SHP77 (cell line): ENCODE measurements at places on chromosomes 13 and 19.

DNA sequence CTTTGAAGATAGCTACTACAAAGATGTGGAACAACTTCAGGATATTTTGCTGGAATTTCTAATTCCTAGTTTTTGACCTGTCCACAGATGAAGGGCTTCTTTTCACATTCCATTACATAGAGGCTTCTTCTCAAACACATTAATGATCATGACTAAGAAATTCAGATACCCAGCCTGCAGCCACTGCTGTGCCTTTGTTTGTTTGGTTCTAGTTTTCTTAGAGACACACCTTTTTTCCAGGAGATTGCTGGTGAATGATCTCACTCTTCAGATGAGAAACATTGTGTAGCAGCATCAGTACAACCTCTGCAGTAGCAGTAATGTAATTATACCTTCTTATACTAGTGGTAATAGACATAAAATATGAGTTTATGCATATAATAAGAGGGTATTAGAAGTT lies 5.0 kb downstream of the TDRD3 start:
- no peak for DNase-seq

DNA sequence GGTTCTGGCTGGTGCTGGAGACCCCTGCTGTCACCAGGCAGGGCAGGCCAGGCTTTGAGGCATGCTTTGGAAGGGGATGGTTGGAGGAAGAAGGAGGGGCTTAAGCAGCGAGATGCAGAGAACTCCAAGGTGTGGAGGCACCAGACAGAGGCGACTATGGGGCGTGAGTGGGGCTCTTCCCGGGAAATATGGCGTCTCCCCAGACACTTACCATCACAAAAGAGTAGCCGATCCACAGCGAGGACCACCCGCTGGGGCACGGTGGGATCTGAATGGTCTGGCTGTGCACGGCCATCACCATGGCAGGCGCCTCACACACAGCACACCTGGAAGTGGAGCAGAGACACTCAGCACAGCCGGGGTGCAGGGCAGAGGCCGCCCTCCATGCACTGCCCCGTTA lies 151.9 kb downstream of the COL4A1 start:
- no peak for DNase-seq

DNA sequence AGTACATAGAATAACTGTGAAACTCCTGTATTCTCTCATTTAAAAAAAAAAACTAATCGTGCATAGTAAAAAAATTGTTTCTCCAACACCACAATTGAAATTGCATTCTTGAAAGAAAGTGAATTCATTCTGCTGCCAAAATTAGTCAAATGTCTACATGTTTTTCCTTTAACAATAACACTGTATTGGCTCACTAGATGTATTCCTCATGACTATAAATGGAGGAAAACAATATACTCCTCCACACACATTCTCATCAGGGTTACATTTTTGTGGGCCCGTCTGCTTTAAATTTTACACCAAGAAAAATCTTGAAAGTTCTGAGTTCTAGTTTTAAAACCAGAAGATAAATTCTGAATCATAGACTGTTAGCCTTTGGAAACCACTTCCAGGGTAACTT lies 233.6 kb downstream of the KLF12 start:
- no peak for DNase-seq

- no peak for DNase-seq
Measured at GRCh38 chr13:72567566-72567965, 159.9 kb downstream of the MZT1 start.

DNA sequence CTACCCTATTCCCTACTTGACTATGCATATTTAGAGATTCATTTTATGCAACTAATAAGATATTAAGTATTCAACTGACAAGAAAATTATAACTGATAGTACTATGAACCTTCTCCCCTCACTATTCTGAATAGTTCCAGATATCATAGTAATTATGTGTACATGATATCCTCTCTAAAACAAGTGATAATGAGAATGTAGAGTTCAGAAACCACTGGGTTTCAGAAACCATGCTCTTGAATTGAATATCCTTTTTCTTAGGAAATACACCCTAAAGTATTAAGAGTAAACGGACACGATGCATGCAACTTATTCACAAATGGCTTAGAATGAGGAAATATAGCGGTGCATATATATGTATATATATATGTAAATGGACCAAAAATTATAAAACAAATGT lies 160.9 kb downstream of the TBC1D4 start:
- no peak for DNase-seq

DNA sequence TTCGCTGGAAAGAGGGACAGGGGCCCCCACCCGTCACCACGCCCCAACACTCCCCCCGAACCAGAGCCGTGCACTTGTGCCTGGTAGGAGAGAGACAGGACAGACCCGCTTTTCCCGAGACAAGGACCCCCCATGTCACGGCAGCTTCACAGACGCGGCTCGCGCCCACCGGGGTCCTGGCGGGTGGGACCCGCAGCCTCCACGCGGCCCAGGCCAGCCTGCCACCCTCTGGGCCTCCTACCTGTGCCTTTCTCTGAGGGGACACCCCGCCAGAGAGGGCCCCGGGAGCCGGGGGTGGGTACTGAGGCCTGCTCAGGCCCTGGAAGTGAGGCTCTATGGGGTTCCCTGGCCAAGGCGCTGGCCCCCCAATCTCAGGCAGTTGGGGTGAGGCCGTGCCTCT lies 4.0 kb upstream of the MISP start:
- DNase-seq = no peak

- DNase-seq = no peak
Measured at GRCh38 chr13:108878732-108879131, 249.3 kb downstream of the MYO16 start.

GRCh38 chr13:108725471-108725870 lies 96.1 kb downstream of the MYO16 start:
- no peak for DNase-seq

DNA sequence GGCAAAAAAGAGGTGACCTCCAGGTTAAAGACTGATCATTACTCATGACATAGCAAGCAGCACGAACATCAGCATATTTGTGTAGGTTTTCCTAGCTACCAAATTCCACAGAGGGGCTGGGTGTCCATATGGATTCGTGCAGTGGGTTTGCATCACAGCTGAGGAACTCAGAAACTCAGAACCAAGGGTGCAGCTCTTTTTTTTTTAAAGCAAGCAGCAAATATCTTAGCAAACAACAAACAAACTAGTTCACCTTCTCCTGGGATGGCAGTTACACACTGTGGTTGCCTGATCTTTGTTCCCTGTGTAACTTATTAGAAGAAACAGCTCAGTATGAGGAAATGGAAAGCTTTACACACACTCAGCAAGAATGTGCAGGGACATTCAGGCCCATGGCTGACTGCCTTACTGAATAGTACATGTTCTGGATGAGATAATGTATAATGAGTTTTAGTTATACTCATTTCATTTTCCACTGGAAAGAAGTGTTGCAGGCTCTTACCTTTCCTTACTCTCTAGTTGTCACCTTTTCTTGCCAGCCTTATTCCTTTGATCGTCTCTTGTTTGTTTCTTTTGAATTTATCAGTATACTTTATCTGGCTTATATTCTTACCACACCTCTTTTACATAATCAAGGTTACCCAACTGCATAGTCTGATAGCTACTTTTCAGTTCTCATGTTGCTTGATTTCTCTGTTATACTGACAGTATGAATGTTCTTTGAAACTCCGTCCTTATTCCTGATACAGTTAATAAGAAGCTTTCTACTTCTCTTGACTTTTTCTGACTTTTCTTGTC lies 4.3 kb downstream of the NDFIP2 start:
- no peak for DNase-seq

- no peak for DNase-seq
Measured at GRCh38 chr13:67017276-67017675, 212.9 kb downstream of the PCDH9 start.

DNA sequence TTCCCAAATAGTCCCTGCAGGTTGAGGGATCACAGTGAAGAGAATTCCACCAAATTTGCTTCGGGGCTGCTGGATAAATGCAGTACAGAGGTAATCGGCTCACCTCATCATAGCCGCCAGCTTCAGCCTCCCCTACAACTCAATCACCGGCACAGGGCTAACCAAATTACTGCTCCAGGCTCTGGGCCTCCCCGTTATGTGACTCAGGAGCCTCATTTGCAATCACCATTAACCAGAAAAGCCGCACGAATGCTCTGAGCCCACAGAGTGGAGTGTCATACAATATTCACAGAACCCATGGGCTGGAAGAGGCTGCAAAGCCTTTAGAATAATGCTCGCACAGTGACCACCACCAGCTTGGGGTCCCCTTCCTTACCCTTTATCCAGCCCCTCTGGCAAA lies 4.9 kb downstream of the SIAH3 start:
- DNase-seq = no peak

- DNase-seq = no peak
Measured at GRCh38 chr13:108266321-108266990, 3.1 kb upstream of the TNFSF13B start.

GRCh38 chr19:53132141-53132991 lies at the start of gene ZNF415:
Gene ZNF415, minus strand, starts transcription at chr19:53132910. Its CDS starts 10,234 bp downstream, at chr19:53122676.
- no peak for DNase-seq

DNA sequence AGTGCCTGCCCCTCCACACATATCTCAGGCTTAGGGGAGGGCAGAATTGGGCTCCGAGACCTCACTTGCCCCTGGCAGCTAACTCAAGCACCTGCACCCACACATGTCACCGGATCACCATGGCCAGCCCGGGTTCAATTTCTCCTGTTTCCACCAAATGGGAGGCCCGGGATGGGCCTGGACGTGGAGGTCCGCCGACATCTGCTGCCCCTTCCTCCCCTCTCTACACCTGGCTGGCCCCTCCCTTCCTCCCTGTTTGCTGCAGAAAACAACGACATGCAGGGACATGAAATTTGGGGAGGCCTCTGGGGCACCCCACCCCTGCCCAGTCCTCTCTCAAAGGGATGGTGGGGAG lies 1.3 kb downstream of the PRKD2 start:
- DNase-seq = no peak

DNA sequence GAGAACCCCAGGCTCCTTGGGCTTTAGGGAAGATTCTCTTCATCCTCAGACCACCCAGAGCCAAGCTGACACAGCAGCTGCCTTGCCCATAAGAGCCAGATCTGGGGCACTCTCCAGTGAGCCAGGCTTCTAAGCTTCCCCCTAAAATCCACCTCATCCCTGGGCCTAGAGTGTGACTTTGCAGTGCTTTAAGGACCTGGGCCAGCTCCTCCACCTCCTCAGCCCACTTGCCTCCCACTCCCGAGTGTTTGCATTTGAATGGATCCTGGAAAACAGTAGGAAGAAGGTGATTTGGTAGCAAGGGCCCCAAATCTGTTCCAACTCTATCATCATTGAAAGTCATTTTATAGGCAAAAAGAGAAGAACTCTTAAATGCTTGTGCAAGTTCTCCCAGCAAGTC lies 108.7 kb upstream of the UBL3 start:
- DNase-seq = no peak

DNA sequence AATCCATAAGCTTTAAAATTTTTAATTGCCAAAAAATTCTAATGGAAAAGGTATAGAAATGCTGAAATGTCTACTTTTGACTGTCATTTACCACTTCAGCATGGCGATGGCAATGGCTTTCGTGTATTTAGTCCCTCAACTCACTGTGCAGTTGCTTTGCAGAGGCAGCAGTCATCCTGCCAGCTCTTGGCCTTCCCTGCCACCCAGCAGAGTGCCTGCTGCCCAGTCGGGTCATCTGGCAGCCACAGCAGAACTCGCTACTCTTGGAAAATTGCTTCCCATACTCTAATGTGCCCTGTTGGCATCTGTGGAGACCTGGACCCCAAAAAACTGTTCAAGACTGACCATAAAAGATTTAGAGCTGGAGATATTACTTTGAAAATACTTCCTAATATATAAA lies 383.2 kb downstream of the UQCRFS1 start:
- no peak for DNase-seq

- no peak for DNase-seq
Measured at GRCh38 chr13:111027458-111028439, 87.4 kb upstream of the ARHGEF7 start.

GRCh38 chr19:47190167-47190727 lies 40.8 kb downstream of the BBC3 start:
- peak; percentile 10 for DNase-seq
